ENCODE measurements at places on chromosomes 3 and 15. TPM values are rescaled to one million over a fixed set of nuclear protein-coding genes. Genes with fewer than 3 reads are reported as not detected.

Gene BUB1B
- total RNA-seq: 5.4 TPM

DNA sequence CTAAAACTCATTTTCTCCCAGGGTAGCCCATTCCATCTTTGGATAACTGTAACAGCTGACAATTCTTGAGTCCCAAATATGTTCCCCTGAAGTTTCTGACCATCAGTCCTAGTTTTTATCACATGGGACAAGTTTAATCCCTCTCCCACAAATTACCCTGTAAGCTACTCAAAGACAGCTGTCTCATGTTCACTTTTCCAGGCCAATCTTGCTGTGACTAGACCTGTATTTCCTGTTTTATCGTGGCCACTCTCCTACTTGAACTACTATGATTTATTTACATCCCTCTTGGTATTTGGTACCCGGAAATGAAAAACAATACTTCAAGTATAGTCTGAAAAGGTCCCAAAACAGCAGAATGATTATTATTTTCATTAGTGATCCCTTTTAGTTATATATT is 95.1 kb upstream of the MEX3B start:
- no peak overlapping the region for H3K27ac ChIP-seq
- peaks cover 2% of the 10 kb centered on the region for H3K36me3 ChIP-seq
- DNase-seq: no peak

Gene CCR3
- total RNA-seq: 0.26 TPM

DNA sequence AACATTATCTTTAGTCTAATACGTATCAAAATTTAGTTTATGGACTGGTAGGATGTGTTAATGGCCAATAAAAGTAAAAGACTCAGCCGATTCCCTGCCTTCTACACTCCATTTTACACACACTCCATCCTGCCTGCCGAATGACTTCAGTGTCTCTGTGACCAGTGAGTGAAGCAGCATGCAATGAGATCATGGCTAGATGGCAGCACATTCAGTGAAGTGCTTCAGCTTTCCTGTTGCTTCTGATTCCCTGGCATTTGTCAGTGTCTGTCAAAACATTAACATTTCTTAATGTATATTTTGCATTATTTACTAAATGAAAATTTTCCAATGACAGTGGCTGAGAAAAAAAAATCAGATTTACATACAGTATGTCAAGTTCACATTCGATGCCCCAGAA is 412.0 kb downstream of the FHIT start:
- H3K4me3 ChIP-seq: no peak overlapping the region
- no peak overlapping the region for H3K27ac ChIP-seq
- H3K27me3 ChIP-seq: no peaks in the 10 kb centered on the region
- peak; percentile 3 for DNase-seq
- H3K4me1 ChIP-seq: no peaks in the 10 kb centered on the region

GRCh38 chr15:76440441-76440840 is 103.9 kb downstream of the ISL2 start:
- H3K4me3 ChIP-seq: no peak overlapping the region
- H3K27ac ChIP-seq: no peak overlapping the region
- H3K4me1 ChIP-seq: no peaks in the 10 kb centered on the region

Data from fibroblast of lung (primary cell).